ENCODE measurements at places on chromosomes 7 and 10. TPM values are rescaled to one million over a fixed set of nuclear protein-coding genes. Genes with fewer than 3 reads are reported as not detected.

Gene ATP6V0E2
- 3.6 TPM for total RNA-seq

Gene CBLL1
- 43.2 TPM for total RNA-seq

Gene OR2A12
- not detected for total RNA-seq

Gene CHN2
- 3.5 TPM for total RNA-seq

Gene SFRP4
- 5.6 TPM for total RNA-seq

Gene CALHM3
- not detected for total RNA-seq

Gene VAX1
- not detected for total RNA-seq

Gene BICC1
- total RNA-seq: 13.0 TPM

Gene WDR37
- total RNA-seq: 6.1 TPM

Gene LRIT1
- total RNA-seq: not detected

Gene VSTM4
- total RNA-seq: 7.1 TPM

Gene ARHGEF35
- not detected for total RNA-seq
